Activated CD4-positive, alpha-beta T cell treated with anti-CD3 and anti-CD28 coated beads, Interleukin-2, amount 50 U/mL, for 4 hours (primary cell): ENCODE measurements at places on chromosomes 3 and 15.

DNA sequence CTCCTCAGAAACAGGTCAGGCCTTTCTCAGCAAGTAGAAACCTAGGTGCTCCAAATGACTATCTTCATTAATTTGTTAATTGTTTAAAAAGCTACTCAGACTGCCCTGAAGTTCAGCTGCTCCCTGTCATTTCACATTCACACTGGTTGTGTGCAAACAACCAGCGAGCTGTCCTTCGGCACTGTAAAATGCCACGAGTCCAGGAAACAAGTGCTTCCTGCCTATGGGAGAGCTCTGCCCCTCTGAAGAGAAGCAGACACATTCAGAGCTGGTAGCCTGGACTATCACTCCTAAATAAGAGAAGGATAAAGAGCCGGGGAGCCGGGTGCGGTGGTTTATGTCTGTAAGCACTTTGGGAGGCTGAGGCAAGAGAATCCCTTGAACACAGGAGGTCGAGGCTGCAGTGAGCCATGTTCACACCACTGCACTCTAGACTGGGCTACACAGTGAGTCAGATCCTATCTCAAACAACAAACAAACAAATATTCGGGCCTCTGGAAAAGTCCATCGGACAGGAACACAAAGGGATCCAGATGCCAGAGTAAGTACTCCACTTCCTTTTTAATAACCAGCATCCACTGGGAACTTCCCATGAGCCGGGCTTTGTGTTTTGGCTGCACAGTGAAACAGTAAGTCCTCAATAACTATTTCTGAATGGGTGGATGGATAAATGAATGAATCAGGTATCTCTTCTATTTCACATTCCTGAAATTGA is 114.4 kb upstream of the WNT5A start:
- DNase-seq = no peak

GRCh38 chr3:13347390-13347950 is 72.7 kb downstream of the NUP210 start:
- DNase-seq = no peak

GRCh38 chr3:79815478-79815877 is 47.7 kb upstream of the ROBO1 start:
- no peak for DNase-seq

- no peak for DNase-seq
Observed at GRCh38 chr3:14988988-14989394, 41.6 kb downstream of the NR2C2 start.

- no peak for DNase-seq
Observed at GRCh38 chr15:98321896-98322295, 326.4 kb upstream of the IGF1R start.

DNA sequence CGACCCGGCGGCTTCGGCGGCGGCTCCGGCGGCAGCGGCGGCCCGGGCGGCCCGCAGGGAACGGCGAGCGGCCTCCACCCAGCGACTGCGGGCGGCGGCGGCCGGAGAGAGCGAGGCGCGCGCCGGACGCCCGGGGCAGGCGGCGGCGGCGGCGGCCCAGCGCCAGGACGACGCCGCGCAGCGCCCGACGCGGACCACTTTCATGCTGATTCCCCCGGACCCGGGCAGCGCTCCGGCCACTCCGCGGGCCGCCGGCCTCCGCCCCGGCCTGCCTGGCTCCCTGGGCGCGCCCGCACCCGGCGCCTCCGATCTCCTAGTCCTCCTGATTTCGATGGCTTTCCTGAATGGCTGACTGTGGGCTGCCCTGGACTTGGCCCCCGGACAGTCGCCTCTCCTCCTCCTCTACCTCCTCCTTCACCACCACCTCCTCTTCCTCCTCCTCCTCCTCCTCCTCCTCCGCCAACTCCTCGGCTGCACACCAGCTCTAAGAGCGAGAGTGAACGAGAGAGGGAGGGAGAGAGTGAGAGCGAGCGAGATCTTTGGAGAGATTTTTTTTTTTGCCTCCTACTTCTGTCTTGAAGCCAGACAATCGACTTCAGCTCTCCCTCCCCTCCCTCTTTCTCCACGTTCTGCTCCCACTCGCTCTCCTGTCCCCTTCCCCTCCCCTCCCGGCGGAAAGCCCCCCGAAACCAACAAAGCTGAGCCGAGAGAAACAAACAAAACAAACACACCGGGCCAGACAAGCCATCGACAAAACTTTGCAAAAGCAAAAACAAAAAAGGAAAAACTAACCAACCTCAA is 844 bp downstream of the NR2F2 start:
- DNase-seq = no peak

DNA sequence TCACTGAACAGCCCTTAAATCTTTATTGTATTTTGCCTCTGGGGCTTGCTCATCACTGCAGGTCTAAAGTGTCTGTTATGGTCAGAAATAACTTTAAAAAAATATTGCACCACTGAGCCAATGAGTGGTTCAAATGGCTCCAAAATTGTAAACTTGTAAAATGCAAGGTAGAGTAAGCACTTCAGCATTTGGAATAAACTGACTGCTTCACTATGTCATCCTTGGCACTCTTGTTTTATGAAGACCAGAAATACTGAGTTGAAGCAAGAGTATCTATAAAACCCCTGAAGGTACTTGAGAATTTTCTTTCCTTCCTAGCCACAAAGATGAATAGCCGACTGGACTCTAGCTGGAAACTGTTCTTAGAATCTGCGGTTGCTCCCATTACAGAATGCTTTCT is 390.3 kb upstream of the DPH6 start:
- no peak for DNase-seq

GRCh38 chr3:4533489-4534443 is 40.6 kb downstream of the ITPR1 start:
- DNase-seq = no peak
